ENCODE measurements at places on chromosomes 1 and 21.

- no peak for DNase-seq
Measured at GRCh38 chr1:8078176-8078671, 52.1 kb upstream of the ERRFI1 start.

DNA sequence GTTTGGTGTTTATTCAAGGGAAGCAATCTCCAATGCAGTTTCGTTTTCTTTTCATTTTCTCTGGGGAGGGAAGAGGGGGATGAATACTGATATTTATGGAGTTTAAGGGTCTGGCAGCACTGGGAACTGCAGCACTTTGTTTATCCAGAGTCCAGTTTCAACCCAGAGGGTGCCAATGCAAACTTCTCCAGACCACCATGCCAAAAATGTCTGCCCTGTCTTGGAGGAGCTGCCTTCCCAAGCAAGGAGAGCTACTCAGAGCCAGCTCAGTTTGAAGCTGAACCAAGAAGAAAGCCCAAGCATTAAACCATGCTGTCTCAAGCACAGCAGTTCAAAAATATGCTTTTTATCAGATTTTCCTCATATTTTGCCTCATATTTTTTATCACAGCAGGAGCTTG lies 589.7 kb downstream of the LMO4 start:
- no peak for DNase-seq

GRCh38 chr1:20110679-20111078 lies 8.7 kb downstream of the PLA2G2D start:
- no peak for DNase-seq

DNA sequence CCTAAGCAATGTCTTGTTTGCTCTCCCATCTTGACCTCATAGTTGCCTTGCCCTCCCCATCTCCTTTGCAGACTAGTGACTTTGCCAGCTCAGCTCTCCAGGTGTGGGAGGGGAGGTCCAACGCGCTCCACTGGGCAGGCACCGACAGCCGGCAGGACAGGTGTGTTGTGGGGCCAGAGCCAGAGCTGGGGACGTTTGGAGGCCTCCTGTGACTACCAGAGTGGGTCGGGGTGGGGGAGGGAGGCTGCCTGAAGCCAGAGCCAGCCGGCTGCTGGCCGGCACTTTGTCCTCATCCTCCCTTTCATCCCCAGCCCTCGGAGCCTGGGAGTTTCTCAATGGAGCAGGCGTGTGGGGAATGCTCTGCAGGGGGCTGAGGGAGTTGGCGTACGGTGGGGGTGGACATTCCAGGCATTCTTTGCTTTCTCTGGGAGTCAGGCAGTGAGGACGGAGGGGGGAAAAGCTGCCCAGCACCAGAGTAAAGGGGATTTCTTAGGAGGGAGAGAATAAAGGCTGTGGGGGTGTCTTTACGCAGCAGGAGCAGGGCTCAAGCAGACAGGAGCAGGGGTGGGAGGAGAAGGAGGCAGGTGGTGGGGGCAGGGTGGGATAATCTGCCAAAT lies 20.2 kb downstream of the NUAK2 start:
- DNase-seq, result no peak

DNA sequence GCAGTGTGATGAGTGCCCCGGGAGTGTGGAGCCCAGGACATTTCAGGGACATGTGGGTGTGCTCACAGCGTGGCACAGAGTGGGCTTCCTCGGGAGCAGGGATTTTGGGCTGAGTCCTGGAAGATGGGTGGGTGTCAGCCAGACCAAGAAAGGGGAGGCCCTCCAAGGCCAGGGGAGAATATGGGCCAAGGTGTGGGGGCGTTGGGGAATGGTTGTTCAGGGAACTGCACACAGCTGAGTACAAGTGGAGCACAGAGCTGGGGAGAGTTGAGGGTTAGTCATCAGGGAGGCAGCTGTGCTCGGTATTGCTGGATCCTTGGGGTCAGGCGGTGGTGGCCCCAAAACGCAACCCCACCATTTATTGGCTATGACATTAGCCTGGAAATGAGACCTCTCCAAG lies 5.5 kb downstream of the POGK start:
- DNase-seq, result no peak

GRCh38 chr1:46606255-46606965 lies 2.3 kb upstream of the MKNK1 start:
- DNase-seq, result peak; percentile 35

DNA sequence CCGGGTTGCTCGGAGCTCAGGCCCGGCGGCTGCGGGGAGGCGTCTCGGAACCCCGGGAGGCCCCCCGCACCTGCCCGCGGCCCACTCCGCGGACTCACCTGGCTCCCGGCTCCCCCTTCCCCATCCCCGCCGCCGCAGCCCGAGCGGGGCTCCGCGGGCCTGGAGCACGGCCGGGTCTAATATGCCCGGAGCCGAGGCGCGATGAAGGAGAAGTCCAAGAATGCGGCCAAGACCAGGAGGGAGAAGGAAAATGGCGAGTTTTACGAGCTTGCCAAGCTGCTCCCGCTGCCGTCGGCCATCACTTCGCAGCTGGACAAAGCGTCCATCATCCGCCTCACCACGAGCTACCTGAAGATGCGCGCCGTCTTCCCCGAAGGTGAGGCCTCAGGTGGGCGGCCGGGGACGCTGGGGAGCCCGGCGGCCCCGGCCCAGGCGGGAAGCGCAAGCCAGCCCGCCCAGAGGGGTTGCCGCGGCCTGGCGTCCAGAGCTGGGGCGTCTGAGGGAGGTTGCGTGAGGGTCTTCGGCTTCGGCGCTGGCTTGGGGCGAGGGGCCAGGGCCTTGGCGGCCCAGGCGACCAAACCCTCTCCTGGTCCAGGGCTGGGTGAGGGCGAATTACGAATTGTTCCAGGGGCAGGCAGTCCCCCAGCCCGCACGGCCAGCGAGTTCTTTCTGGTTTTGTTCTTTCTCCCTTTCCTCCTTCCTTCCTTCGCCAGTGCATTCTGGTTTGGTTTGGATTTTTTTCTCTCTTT lies 805 bp downstream of the SIM2 start:
- no peak for DNase-seq

- no peak for DNase-seq
Measured at GRCh38 chr21:32322676-32323075, 24.0 kb downstream of the MRAP start.

DNA sequence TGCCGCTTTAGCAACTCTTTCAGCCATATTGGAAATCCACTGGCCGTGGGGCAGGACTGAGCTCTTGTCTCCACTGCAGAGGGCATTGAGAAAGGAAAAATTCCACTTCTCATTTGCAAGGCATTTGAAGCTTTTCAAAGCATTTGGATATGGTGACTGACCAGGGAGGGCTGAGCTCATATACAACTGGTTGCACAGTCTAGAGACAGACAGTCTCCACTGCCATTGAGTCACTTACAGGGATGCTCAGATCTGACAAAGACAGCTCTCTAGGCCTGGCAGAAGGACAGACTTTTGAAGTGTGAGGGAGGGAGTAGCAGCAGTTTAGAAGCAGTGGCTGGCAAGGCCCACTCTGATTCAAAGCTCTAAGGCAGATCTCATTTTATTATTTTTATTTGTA lies 24.2 kb downstream of the NCF2 start:
- DNase-seq, result no peak

- DNase-seq, result no peak
Measured at GRCh38 chr1:67850611-67851075, 17.4 kb upstream of the GNG12 start.

GRCh38 chr21:39851002-39851618 lies 16.1 kb upstream of the PCP4 start:
- no peak for DNase-seq

GRCh38 chr1:187842406-187843165 lies 1013.8 kb downstream of the PLA2G4A start:
- DNase-seq, result no peak

DNA sequence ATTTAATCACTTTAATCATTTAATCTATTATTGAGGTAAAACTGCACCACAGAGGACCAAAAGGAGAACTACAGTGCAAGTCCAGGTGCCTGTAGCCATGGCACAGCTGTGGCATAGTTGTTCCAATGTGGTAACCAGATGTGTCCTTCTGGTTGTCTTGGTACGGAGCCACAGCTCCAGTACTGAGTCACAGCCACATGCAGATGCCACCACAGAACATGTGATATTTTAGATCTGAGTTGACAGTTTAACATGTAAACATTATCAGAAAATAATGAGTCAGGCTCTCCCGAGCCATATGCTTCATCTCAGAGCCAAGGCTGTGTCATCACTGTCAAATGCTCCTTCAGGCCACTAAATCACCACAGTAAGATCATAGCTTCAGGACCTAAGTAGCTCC lies 56.4 kb upstream of the RGS7 start:
- DNase-seq, result no peak

- DNase-seq, result no peak
Measured at GRCh38 chr1:234777856-234778220, 167.9 kb upstream of the IRF2BP2 start.

DNA sequence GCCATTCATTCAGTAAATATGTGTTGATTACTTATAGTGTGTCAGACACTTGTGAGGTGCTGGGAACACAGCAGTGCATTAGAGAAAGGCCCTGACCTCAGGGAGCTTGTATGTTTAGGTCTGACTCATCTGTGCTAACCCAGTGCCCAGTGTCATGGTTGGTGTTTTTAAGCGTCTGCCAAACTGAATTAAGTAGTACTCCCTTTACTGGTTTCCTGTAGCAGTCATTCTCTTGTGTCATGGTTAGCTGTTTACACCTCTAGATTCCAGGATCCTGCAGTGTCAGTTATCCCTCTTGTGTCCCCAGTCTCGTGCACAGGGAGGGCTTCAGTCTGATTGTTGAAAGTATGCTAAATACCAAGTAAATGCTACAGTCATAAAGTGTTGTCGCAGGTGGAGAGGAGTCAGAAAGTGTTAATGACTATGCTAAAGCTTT lies 14.2 kb downstream of the UCK2 start:
- DNase-seq, result no peak

DNA sequence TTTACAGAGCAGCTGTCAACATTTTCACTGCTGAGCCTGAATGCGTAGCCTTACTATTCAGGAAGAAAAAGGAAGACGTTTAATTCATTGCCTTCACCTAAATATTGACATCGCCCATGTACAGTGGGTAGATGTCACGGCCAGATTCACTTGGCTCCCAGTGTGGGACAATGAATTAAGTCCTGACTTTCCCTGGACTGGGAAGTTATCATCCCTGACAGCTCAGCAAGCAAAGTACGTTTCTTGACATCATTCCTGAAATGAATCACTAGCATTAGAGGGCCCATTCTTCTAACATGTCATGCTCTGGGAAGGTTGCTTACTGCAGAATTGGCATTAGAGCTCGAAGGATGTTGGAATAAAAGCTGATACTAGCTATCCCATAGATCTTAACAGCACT lies 37.8 kb downstream of the LRRC53 start:
- DNase-seq, result no peak

DNA sequence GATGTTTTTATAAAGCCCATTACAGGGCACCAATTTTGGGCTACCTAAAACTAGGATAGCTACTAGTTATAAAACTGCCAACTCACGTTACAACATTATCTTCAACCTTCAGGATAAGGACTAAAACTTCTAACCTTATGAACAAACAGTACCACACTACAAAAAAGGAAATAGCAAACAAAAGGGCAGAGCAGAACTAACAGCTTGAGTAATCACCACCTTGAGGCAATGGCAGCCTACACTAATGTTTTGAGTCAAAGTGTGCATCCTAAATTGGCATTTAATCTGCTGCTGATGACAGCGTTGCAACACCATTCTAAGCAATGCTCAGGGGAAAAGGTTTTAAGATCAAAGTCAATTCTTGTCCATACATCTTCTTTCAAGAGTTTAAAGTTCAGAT lies 27.2 kb downstream of the PTP4A2 start:
- DNase-seq, result no peak

DNA sequence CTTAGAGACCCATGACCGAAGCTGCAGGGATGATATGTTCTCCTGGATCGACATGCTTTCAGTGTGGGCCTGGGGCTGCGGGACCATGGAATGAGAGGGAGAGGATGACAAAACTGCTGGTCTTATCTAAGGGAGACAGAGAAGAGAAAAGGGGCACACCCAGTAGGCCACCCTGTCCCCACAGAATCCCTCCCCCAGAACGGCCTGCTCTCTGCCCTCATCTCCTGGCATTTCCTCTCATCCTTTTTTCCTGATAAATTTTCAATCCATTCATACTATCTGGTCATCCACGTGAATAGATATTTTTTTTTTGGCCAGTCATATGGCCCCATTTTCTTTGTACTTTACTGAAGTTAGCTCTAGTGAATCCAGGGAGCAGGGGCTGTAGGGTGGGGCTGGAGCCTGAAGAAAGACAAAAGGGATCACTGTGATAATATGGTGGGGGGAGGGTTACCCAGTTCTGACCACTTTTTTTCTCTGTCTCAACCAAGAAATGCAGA lies at the start of gene PKLR:
TSS of gene PKLR (minus strand) at position 97 of the 500 bp plus-strand sequence. CDS start at position 54, 43 bp downstream.
- no peak for DNase-seq

DNA sequence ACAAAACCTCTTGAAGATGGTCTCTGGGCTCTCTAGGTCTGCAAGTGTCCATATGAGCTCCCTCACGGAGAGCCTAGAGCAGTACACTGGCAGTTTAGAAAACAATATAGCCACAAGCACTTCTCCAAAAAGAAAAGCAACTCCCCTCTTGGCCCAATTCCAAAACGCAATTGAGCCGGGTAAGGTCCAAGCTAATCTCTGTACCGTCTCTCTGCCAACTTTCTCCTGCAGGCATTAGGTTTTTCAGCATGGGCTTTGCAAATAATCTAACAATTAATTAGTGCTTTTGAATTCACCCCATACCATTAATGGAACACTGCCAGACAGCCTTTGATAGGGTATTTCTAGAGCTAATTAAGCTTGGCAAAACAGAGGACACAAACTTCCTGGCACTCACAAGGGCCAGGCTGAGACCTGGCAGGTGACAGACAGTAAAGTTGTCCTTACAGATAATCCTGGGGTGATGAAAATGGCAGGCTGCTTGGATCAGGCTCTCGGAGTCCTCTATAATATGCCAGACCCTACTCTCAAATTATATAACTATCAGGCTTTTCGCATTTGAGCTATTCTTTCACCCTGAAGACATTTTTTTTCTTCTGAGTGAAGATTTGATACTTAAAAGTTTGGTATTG lies 39.8 kb downstream of the TGFBR3 start:
- peak; percentile 76 for DNase-seq

DNA sequence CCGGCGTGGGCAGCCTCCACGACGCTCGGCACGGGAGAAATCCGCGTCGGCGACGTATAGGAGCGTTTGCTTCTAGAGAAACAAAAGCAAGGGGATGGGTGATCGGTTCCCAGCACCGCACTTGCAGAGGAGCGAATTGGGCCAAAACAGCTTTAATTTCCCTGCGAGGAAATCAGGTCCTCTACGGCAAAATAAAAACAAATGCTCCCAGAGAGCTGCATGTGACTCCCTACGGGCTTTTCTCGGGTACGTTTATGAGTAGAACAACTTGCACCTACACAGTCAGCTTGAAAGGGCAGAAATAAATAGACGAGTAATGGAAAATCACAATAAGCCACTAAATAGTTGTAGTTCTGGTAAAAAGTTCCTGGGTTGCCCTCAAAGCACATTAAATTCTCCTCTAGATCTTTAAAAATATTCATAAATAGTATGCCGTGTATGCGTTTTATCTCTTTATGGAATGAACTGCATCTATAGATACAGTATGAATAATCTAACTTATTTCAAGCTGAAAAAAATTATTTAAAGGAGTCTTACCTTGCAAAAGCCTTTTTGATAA lies 1.2 kb downstream of the NHLH2 start:
- no peak for DNase-seq
